ENCODE measurements at places on chromosomes 12 and 14. TPM values are rescaled to one million over a fixed set of nuclear protein-coding genes. Genes with fewer than 3 reads are reported as not detected.

Gene ESRRB
- 1.4 TPM for total RNA-seq

GRCh38 chr12:45794422-45794821 lies 64.9 kb downstream of the ARID2 start:
- DNase-seq: no peak

GRCh38 chr12:131088701-131089530 lies 135.2 kb downstream of the ADGRD1 start:
- peak; percentile 10 for DNase-seq

DNA sequence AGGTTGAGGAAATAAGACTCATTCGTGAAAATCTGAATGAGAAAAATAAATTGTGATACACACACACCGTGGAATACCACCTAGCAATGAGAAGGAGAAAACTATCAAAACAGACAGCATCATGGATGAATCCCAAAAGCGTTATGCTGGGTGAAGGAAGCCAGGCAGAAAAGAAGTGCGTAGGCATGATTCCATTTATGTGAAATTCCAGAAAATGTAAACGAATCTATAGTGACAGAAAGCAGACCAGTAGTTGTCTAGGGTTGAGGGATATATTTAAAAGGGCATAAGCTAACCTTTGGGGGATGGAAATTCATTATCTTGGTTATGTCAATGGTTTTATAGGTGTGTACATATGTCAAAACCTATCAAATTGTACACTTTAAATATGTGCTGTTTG lies 42.5 kb upstream of the ANO2 start:
- DNase-seq: no peak

- no peak for DNase-seq
Measured at GRCh38 chr12:71654200-71654599, 9.4 kb downstream of the ZFC3H1 start.

DNA sequence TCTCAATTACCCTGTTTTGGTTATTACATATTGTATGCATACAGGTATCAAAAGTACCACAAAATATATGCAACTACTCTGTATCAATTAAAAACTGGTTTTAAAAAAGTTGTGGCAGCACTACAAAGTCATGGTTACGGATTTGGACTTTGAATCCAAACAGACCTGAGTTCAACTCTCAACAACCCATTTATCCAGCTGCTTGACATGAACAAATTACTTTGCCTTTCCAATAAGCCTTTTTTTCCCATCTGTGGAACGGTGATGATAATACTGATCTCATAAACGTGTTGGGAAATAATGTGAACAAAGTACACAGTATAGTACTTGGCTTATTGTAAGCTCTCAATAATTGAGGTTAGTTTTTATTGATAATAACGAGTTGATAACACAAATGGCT lies 85.0 kb downstream of the MNAT1 start:
- DNase-seq: no peak

DNA sequence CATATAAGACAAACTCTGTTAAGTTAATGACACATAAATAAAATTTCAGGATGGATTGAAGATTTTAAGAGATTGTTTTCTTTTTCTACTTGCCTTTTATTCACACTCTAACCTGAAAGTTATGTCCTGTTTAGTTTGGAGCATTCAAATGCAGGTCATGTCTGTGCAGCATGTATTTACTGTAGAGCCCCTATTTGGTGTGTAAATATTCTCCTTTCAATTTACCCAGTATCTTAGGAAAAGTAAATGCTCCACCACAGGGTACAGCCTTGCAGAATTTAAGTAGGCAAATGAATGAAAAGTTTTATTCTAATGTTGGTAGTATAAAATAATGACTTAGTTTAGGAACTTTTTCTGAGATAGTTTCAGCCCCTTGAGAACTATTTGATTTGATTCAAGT lies 6.2 kb upstream of the DCN start:
- DNase-seq: no peak

Gene ZDHHC22
- 38.6 TPM for total RNA-seq

DNA sequence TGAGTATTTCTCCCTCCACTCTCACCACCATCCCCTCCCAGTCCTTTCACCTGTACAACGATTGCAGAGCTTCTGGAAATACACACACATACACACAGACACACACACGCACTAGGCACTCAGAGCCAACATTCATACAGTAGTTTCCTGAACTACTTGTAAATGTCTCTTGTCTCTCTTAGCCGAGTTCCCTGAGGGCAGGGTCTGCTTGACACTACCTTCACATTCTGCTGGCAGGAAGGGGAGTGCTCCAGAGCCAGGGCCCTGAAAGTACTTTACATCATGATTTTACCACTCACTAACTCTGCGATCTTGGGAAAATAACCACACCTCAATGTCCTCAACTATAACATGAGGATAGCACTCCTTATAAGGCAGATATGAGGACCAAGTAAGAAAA lies 82.7 kb downstream of the GAS2L3 start:
- no peak for DNase-seq

GRCh38 chr12:85572956-85573355 lies 263.3 kb downstream of the RASSF9 start:
- DNase-seq: no peak

- DNase-seq: no peak
Measured at GRCh38 chr12:115481141-115481540, 796.4 kb downstream of the MED13L start.

DNA sequence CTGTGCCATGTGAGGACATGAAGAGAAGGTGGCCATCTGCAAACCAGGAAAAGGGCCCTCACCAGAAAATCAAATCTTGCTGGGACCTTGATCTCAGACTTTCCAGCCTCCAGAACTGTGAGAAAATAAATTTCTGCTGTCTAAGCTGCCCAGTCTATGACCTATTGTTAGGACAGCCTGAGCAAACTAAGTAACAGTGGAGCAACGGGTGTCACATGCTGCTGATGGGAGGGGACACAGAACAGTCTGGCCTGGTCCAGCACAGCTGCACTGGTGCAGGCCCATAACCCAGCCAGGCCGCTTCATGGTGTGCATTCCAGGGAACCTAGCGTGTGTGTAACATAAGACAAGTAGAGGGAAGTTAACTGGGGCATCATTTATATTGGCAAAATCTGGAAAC lies 42.1 kb downstream of the GRIP1 start:
- no peak for DNase-seq

Gene KCNJ8
- total RNA-seq: 1.9 TPM

DNA sequence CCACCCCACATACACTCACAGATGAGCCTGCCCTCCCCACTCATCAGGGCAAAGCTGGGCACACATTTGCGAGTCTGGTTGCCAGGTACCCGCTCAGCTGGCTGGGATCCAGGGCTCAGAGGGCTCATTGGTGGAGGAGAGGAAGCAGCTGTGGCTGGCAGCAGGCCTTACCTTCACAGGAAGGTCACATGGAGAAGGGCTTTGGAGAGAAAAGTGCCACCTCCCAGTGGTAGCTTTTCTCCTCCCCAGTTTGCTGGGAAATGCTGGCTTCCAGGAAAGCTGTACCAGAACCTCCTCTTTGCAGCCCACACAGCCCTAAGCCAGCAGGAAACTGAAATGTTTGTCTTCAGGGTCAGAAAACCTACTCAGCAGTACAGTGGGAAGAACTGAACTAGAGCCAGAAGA lies 55.6 kb downstream of the LGMN start:
- no peak for DNase-seq

DNA sequence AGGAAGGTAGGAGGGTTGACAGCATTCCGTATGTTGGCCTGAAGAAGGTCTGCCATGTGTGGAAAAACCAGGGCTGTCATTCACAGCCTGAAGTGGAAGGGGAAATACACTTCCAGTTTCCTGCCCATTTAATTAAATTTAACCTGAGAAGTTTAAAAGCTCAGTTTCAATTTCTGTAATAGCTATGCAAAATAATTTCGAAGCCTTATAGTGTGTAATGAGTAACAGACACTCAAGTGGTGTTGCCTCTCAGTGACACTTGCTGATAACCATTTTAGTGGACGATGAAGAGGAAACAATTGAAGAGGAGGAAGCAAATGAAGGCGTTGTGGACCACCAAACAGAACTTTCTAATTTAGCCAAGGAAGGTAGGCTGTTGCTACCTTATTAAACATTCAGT lies 44.8 kb downstream of the EP400 start:
- DNase-seq: no peak

- DNase-seq: no peak
Measured at GRCh38 chr12:87439990-87440827, 589.0 kb downstream of the C12orf50 start.

Gene CCDC184
- total RNA-seq: 1.5 TPM

- no peak for DNase-seq
Measured at GRCh38 chr12:7078163-7078562, 14.1 kb downstream of the C1R start.

DNA sequence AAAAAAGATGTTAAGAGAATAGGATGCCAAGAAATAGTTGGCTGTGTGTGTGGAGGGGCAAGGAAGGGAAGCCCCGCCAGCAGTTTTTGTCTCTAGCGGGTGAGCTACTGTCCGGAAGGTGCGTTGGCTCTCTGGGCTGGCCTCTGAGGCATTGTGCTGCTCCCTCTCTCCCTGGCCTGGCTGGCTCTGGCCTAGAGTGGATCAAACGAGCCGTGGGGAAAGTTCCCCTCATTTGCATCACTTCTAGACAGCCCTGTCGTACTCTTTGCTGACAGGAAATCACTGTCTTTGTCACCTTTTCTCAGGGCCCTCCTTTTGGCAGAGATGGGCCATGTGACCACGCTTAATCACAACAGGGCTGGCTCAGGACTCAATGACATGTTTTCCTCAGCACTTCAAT lies 236.1 kb upstream of the NPAS3 start:
- DNase-seq: peak; percentile 69

- no peak for DNase-seq
Measured at GRCh38 chr12:57145460-57146059, 1.9 kb downstream of the LRP1-AS start.

GRCh38 chr12:85639834-85640233 lies 196.4 kb downstream of the RASSF9 start:
- no peak for DNase-seq

- DNase-seq: no peak
Measured at GRCh38 chr14:74988993-74989392, 13.7 kb upstream of the EIF2B2 start.
